ENCODE measurements at places on chromosomes 11 and 22.

DNA sequence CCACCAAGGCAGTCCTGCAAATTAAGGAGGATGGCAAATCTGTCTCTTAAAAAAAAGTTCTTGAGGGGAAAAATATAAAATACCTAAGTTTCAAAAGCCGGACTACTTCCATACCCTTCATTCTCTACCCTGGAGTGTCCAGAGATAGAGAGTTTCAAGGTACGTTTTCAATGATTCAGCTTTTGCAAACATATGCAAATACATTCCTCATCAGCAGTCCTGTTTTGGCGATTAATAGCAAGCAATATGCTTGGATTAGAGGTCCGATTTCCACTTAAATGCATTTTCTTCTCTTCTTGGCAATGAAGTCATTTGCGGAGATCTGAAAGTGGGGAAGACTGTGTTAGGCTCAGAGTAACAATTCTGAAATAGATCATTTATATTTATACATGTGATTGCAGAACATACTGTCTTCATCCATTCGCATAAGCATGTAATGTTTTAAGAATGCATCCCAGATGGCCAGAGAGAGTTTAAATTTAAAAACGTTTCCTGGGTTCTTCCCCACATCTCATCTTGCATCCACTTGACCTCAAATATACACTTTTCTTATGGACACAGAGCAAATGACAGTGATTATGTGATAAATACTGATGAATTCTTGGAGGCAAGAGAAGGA, 13.8 kb upstream of the TFIP11 start:
- no peak for DNase-seq

DNA sequence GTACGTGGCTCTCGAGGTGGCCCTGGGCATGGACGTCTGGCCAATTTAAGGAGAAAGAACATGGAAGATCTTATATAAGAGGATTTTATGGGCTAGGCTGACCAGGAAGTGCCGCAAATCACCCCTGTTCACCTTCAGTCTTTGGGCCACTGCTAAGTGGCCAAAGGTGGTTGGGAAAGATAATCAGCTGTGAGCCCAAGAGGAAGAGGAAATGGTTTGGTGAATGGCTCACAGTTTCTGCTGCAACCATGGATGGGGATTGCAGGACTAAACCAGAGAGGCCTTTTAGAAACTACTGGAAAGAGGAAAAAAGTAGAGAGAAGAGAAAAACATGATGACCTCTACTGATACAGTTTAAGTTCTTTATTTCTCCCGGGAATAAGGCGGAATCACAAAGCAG, 96.0 kb upstream of the ARHGAP20 start:
- DNase-seq = no peak

DNA sequence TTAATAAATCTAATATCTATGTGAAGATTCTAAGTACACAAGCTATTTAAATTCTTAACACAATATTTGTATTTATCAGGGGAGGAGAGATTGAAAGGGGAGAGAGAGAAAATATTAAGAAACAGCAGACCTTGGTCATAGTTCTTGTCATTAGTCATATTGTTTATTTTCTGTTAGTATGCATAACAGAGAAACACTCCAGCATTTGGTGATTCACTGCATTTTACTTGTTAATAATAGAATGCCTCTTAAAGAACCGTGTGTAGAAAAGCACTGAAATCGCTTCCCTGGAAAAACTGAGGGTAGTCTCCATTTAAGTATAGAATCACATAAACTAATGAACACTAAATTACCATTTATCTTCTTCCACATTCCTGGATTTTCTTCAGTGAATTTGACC, 122.7 kb upstream of the TRPC6 start:
- DNase-seq = no peak

GRCh38 chr11:12017243-12017678, 8.8 kb upstream of the DKK3 start:
- no peak for DNase-seq

- no peak for DNase-seq
Measured at GRCh38 chr11:108115500-108116140, 5.7 kb upstream of the ACAT1 start.

GRCh38 chr11:111756097-111756496, 10.1 kb downstream of the PPP2R1B start:
- no peak for DNase-seq

DNA sequence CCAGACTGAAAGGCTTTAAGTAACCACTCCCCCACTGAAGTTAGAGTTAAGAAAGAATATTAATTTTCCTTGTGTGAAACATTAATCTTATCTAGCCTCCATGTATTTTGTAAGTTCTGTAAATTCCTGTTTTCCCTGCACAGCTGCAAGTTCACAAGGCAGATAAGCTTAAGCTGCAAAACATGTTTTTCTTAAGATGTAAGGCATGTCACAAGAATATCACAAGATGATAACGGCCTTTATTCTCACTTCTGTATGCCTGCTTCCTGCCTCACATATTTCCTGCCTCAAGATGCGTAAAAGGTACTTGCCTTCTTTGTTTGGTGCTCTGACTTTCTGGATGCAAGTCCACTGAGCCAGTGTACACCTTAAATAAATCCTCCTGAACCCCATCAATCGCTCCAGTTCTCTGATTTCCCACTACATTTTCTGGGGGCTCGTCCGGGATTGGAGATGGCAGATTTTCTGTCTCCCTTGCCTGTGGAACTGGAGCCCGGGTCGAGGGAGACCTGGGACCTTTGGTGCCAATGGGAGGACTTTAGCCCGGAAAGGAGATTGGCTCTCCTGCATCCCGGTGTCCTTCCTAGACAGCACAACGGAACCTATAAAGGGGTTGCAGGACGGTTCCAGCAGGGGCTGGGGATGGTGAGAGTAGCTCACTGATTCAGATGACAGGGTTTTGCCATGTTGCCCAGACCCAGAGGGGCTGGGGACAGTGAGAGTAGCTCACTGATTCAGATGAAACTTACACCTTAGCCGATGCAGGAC, 30.2 kb downstream of the PPARA start:
- DNase-seq = peak; percentile 26

DNA sequence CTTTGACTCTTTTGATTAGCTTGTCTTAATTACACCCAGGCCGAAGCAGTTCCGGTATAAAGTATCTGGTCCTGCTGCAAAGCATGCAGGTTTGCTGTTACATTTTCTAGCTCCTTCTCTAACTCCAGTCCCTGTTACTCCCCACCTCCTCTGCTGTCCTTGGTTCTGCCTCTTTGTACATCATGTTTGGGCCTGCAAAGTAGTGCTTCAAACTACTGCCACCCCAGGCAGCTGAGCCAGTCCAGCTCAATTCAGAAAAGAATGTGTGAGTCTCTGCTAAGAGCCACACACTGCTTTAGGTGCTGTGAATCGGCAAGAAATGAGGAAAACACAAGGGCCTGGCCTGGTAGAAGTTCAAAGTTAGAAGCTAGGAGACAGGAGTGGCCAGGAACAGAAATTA, 136.0 kb downstream of the SERGEF start:
- no peak for DNase-seq

DNA sequence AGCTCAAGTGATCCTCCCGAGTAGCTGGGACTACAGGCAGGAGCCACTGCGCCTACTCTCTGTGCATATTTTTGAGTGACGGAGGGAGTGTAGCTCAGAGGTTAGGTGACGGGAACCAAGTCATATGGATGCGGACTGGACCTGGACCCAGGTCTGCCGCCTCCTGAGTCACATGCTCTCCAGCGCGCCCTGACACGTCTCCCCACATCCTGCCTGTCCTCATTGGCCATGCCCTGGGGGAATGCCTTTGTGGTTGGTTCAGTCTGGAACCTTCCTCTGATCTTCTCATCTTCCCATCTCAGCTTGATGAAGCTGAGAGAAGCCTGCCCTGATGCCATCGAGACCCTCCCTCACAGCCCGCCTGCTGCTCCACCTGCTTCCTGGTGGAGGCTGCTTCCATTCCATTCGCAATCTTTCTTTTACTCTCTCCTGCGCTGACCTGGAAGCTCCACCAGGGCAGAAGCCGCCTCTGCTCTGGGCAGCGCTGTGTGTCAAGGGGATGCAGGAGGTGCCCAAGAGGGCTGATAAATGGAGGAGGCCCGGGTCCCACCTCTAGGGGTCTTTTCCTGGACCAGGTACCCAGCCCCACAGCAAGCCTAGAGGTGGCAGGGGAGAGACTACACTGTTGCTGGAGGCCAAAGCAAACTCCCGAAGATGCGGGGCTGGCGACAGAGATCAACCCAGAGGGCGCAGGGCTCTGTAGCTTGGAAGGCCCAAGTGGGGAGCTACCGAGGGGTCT, 13.9 kb upstream of the BAIAP2L2 start:
- no peak for DNase-seq

GRCh38 chr11:87359401-87359800, 321.7 kb downstream of the TMEM135 start:
- DNase-seq = no peak

DNA sequence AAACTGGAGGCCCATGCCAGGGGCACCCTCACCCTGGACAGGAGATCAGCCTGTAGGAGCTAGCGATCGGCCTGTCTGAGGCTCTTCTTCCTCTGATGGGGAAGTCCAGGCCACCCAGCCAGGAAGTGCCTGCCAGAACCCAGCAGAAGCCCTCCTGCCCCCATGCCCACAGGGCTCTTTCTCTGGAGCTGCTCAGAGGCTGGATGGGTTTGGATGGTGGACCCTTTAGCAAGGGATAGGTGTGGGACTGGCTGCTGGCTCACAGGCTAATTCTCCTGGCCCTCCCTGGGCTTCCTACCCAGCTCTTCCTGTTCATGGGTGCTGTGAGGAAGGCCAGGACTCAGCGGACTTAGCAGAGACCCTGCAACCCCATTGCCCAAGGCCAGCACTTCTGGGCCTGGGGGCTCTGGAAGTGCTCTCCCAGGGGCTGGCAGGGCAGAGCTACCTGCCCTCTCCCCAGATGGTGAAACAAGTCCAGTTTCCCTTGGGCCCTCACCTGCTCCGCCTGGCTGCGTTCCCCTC, 7.6 kb downstream of the FXYD2 start:
- DNase-seq = no peak

- DNase-seq = no peak
Measured at GRCh38 chr11:22454461-22455090, 116.4 kb downstream of the SLC17A6 start.

- no peak for DNase-seq
Measured at GRCh38 chr11:91350931-91351330, 873.7 kb upstream of the FAT3 start.

- DNase-seq = no peak
Measured at GRCh38 chr11:6249770-6250555, 9.7 kb upstream of the CCKBR start.

DNA sequence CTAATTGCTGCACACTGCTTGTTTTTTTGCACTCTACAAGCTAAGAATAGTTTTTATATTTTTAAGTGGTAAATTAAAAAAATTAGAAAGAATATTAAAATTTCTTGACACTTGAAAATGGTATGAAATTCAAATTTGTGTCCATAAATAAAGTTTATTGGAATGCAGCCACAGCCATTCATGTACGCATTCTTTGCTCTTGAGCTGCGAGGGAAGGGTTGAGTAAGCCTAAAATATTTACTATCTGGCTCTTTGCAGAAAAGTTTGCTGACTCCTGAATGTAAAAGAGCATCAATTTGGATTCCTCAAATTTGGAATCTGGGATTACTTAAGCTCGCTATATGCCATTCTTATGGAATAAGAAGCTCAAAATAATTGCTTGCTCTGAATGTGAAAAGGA, 3.4 kb upstream of the ADAMTS8 start:
- DNase-seq = no peak

GRCh38 chr11:47403135-47403534, 5.3 kb upstream of the SLC39A13 start:
- DNase-seq = no peak

GRCh38 chr11:13772223-13773046, 104.0 kb downstream of the FAR1 start:
- DNase-seq = no peak

DNA sequence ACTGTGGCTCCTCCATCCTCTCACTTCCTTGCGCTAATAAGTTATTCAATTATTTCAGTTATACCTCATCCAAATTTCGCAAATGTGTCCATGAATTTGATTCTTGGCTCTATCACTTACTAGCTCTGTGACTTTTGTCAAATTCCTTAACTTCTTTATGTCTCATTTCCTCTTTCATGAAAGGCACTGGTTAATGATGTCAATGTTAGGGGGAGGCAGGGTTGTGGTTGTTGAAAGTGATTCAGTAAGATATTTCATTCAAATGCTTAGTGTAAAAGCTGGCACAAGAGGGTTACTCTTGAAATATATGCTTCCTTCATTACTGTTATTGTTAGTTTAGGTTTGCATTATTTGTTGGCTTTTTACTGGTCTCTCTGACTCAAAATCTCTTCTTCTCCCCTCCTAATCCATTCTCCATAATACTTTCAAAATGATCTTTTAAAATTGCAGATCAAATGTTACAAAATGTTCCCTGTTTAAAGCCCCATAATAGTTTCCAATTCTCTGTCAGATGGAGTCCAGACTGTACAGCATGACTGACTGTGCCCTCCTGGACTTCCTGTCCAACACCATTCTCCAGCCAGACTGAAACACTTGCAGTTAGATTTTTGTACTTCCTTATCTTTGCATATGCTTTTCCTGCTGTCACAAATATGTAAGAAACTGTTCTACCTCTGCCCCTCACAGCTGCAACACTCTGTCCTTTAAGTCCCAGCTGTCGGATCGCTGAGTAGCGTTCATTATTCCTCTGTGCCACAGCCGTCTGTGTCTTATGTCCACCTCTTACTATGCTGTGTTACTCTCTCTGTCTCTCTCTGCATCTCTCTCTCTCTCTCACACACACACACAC, 510.6 kb upstream of the RAG2 start:
- no peak for DNase-seq

GRCh38 chr11:95404370-95404769, 173.4 kb upstream of the SESN3 start:
- no peak for DNase-seq

GRCh38 chr11:29483831-29484230, 533.0 kb downstream of the KCNA4 start:
- no peak for DNase-seq

DNA sequence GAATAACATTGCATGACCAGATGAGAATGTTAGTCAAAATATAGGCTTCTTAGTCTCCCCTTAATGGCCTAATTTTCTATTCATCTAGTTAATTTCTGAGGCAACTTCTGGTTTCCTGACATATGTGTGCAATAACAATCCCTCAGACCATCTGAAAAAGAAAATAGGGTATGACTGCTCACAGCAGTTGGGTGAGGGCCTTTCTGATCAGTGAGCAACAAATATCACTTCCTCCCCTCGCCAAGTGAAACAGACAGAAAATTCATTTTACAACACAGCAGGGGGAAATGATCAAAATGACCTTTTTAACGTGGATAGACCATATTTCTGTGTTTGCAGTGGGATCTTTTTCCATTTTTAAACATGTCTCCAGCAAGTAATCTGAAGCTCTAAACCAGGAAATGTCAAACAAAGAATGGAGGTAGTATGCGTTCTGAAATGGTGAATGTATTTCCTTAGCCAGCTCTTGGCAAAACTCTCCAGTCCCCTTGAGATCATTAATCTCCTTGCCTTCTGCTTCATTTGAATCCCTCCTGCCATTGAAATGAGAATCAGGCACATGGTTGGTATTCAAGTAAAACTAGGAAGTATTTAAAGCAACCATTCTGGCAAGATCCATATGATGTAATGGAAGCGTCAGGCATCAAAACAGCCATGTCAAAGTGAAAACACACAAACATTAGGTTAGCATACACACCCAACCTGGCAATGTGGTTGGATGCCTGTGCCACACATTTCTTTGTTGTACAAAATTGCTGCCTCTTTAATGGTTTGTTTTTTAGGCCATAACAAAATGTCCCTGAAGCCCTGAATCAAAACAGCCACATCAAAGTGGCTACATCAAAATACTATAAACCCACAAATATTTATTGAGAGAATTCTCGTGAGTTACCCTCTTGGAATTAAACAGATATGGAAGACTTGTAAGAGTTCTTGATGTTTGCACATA, 100.1 kb downstream of the SLC1A2 start:
- DNase-seq = no peak

GRCh38 chr11:8224161-8224591, 39.5 kb downstream of the LMO1 start:
- no peak for DNase-seq

All from activated T-cell treated with anti-CD3 and anti-CD28 coated beads, Interleukin-2, amount 50 U/mL, for 48 hours (primary cell).